ENCODE measurements at places on chromosomes 13 and 19.

DNA sequence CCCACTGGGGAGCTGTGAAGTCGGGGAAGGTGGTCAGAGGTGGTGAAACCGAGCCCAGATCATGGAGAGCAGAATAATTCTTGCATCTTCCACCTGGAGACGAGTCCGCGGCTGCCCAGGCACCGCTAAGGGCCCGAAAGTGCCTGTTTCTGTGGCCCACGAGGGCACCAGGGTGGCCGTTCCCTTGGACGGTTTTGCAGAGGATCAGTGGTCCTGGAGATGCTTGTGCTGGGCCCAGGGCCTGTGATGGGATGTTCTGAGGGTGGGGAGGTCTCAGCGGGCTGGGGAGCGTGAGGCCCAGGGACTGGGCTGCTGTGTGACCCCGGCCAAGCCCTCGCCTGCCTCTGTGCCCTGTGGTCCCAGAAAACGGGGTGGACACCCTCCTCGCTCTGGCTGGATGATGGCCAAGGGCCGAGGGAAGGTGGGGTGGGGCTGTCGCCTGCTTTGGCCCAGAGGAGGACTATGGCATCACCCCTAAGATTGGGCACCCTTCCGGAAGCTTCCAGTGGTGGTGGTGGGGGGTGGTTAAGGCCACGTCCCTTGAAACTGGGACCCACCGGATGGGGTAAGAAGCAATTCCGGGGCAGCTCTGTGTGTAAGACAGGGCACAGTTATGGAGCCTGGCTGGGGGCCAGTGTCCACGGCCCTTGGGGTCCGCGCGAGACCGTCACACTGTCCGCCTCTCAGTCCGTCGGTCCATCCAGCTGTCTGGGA is 51.3 kb upstream of the NFIC start:
- no peak for DNase-seq

GRCh38 chr13:105814219-105814901 is 721.1 kb downstream of the EFNB2 start:
- no peak for DNase-seq

DNA sequence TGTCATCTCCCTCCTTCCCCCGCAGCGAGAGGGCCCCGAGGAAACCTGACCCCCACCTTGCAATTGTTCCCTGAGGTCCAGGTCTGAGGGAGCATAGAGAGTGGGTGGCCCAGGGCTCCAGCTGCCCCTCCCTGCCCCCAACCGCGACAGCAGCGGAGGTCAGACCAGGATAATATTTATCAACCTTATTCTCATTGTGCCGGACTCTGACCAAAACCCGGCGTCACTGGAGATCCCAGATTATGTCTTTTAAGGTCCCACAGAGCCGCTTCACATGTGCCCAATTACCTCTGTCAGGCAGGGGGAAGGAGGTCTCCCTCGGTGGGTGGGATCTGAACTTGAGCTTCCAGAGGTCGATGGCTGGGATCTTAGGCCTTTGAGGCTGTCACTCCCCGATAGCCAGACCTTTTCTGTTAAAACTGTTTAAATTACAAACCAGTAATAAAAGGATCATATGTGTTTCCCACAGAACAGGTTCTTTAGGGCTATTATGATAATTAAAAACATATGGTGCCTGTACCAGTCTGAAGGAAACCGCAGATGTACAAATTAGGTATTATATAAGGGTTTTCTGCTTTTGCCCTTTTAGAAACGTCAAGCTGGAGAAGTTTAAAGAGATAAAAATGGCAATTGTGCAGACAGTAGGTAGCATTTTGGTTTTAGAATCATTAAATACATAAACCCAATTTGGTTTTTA is 195.5 kb downstream of the ZNF536 start:
- no peak for DNase-seq

- no peak for DNase-seq
Measured at GRCh38 chr19:31071136-31071855, 277.9 kb downstream of the TSHZ3 start.

GRCh38 chr19:5665781-5666513 is 14.4 kb downstream of the MICOS13 start:
- DNase-seq = no peak

DNA sequence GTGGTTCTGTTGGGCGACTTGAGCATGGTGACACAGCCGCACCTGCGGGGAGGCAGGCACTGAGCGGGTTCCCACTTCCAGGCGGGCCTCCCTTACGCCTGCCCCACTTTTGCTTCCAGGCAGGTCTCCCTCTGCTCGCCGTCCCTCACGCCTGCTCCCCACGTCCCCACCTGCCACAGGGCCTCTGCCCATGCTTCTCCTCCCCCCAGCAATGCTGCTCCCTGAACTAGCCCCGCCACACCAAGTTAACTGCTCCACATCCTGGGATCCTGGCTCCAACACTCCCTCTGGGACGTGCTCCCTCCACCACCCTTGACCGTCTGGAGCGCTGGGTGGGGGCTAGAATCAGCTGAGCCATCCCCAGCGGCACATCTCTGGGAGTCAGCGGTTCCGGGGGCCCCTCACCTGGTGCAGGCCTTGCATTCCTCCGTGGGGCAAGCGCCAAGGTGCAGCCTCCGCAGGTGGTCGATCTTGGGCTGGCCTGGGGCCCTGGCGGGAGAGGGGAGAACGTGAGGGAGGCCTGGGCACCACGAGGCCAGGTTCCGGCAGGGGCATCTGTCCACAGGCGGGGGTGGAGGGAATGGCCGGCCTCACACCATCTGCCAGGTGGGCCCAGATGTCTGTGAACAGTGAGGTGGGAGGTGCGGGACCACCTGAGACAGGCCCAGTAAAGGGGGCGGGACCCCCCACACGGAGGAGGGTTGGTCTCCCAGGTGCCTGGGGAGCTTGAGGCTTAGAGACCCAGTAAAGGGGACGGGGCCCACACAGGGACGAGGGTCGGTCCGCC is 9.2 kb downstream of the CFD start:
- DNase-seq = no peak

DNA sequence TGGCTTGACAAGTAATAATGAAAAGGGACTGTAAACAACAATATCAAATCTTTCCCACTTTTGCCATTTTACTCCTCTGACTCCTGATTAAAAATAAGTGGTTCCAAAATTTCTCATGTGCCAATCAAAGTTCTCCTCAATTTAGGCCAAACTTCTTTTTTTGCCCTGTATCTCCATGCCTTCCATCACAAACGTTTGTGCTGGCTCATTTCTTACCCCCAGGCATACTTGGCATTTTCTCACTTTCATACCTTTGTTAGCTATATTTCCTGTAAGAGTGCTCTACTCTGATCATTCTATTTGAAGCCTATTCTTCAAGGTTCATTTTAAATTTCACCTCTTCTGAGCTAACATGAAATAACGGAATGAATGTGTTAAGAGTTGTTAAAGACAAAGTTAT is 10.0 kb upstream of the FNDC3A start:
- DNase-seq = no peak

All from central memory CD8-positive, alpha-beta T cell (primary cell).